Large intestine (tissue), 12 donors: ENCODE measurements at places on chromosomes 7 and 10.
A peak's percentile ranks its signal among the peaks of the same experiment; 100 is the strongest.

- no peak for DNase-seq
These were observed 533.6 kb downstream of the GATA3 start for GRCh38 chr10:8588135-8588534.

DNA sequence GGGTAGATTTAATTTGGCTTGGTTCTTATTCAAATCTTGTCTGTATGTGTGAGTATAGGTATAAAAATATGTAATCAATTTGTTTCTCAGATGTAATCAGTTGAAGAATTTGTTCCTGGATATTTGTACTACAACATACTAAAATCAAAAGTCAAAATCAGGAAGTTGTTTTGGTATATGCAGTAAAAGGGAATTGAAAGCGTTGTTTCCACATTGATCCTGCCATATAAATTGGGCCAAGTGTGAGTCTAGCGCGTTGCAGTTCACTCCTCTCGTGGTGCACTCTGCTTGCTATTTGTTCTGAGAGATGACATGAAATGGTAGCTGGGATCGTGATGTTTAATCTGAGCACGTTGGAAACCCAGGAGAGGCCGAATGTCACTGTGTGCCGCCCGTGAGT lies 55.9 kb downstream of the SHH start:
- no peak for DNase-seq

DNA sequence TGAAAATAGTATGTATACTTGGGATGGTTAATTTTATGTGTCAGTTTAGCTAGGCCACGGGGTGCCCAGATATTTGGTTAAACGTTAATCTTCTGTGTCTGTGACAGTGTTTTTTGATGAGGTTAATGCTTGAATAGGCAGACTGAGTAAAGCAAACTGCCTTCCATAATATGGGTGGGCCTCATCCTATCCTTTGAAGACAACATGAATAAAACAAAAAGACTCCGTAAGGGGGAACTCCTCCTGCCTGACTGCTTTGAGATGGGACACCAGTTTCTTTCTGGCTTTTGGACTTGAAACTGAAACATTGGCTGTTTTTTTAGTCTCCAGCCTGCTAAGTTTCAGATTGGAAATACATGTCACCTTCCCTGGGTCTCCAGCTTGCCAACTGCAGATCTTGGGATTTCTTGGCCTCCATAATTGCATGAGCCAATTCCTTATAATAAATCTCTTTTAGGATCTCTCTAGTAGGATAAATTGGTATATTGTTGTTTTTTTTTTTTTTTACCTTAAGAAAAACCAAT lies 59.9 kb upstream of the GLCCI1 start:
- DNase-seq: no peak

GRCh38 chr10:62996925-62997324 lies 136.2 kb upstream of the NRBF2 start:
- DNase-seq: no peak

GRCh38 chr10:76236356-76236755 lies 804.9 kb downstream of the LRMDA start:
- no peak for DNase-seq

DNA sequence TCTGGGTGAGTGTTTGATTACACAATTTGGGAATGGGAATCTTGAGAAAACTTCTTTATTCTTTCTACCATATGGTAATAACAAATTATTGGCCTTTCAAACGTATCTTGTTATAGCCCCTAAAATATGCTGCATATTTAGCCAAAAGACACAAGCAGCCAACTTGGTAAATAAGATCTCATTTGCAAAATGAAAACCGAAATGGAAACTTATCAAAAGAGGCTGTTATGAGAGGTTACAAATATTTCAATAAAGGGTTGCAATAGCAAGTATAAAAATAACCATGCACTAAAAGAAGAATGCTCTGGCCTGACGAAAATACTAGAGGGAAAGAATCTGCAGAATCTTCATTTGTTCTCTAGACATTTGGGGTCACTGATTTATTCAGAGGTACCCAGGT lies 259.5 kb upstream of the LRRN3 start:
- no peak for DNase-seq

DNA sequence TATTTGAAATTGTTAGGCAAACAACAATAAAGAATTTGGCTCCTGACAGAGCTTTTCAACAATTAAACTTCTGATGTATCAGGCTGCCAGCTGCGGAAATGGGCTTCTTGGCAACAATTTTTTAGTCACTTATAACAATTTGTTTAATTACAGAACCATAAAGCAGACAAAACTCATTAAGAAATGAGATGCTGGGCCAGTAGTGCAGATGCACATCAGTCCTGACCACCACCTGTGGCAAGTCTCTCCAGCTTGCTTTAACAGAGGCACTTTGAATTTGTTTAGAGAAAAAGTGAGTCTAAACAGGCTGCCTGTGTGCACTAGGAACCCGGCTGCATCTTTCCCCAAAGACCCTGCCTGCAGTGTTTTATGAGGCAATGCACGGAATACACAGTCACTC lies 1124.4 kb downstream of the NXPH1 start:
- DNase-seq: no peak

DNA sequence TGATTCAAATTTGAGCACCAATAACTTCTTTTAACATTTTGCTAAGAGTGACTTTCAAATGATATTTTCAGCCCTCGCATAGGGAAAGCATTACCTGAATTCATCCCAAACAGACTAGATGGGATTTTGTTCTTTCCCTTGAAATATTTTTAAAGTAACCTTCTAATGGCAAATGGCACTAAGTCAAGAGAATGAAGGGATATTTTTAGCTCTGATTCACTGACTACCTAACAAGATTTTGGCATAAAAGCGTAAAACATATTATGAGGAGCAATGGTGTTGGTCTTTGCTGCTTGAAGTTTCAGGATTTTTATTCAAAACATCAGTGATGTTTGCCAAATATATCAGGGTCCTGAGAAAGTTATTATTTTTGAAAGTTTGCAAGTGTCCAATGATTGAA lies 290.3 kb downstream of the CDK14 start:
- no peak for DNase-seq

- peak; percentile 85 for DNase-seq
These were observed 491.8 kb upstream of the FOXK1 start for GRCh38 chr7:4190010-4190981.

GRCh38 chr7:22470981-22471380 lies 29.0 kb downstream of the STEAP1B start:
- DNase-seq: no peak

- DNase-seq: no peak
These were observed 161.9 kb downstream of the CELF2 start for GRCh38 chr10:11179516-11180105.

DNA sequence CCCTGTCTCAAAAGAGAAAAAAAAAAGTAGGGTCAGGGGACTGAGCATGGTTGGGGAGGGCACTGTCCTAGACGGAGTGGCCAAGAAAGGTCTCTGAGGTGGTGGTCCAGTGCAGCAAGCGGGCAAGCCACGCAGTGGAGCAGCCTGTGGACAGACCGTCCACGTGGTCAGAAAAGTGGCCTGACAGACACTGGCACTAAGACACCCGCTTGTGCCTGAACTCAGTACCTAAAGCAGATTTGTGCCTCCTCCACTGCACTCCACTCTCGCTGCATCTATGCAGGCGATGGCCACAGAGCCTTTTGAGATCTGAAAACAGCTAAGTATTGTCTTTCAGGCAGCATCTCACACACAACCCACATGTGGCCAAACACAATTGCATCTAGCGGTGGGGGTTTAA lies 8.8 kb downstream of the ASB10 start:
- no peak for DNase-seq

- DNase-seq: no peak
These were observed 17.6 kb downstream of the CPED1 start for GRCh38 chr7:121005996-121006584.

DNA sequence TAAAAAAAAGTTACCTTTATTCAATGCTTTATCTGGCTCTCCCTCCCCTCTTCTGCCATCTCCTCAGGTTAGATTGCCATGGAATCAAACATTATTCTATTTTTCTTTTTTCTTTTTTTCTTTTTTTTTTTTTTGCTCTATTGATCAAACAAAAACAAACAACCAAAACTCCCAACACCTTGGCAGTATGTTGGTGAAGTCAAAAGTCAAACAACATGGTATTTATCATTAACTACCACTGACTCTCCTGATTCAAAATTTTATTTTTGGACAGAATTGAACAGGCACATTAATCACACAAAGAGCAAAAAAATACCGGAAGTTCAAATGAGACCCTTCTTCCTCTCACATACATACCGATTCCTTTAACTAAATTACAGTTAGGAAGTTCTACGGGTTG lies 6.4 kb downstream of the PON1 start:
- DNase-seq: no peak

GRCh38 chr7:14807507-14807906 lies 95.0 kb downstream of the DGKB start:
- no peak for DNase-seq

- DNase-seq: no peak
These were observed 2.0 kb upstream of the PLPP4 start for GRCh38 chr10:120455004-120455403.

DNA sequence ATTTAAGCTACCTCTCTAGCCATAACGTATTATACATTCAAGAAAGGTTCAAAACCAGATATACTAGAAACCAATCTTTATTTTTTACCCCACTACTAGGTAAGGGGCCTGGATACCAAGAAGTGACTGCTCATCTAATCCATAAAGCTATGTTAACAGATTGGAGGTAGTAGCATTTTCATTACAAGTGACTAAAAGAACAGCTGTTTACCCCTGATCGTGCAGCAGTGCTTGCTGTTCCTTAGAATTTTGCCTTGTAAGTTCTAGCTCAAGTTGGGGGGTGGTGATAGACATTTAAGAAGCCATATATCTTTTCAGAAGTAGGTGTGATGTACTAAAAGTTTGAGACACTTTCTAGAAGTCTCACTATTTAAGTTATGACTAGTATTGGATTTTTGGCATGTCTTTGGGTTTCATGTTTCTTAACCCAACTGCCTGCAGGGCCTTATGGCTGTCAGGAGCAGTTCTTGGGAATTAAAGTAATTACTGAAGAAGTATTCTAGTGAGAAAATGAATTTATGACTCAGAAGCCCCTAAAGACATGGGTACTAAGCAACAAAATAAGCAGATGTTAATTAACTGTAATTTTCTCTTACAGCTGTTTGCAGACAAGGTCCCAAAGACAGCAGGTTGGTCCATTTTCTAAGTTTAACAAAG lies 2.3 kb downstream of the PPIA start:
- DNase-seq: no peak

- no peak for DNase-seq
These were observed 671 bp upstream of the ATAD1 start for GRCh38 chr10:87818505-87819288.

- DNase-seq: peak; percentile 36
These were observed 116.7 kb downstream of the REEP3 start for GRCh38 chr10:63637901-63638327.

DNA sequence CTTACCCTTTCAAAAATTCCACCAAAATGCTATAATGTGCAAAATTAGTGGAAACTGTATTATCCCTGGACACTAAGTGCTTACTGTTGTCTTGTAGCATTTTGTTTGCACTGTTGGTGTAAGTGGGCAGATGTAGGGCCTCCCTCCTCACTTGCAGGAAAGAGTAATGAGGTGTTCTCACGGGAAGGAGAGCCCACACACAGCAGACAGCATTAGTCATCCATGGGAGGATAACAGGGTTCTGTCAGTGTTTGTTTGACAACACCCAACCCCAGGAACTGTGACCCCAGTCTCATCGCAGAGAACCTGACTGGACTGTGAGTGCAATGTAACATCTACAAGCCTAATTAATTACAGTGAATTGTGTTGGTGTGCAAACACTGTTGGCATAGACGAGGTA lies 58.7 kb upstream of the VSTM2A start:
- no peak for DNase-seq

GRCh38 chr10:124700293-124701037 lies 43.7 kb downstream of the FAM53B start:
- DNase-seq: no peak

GRCh38 chr10:115854740-115855435 lies 418.1 kb downstream of the GFRA1 start:
- no peak for DNase-seq

DNA sequence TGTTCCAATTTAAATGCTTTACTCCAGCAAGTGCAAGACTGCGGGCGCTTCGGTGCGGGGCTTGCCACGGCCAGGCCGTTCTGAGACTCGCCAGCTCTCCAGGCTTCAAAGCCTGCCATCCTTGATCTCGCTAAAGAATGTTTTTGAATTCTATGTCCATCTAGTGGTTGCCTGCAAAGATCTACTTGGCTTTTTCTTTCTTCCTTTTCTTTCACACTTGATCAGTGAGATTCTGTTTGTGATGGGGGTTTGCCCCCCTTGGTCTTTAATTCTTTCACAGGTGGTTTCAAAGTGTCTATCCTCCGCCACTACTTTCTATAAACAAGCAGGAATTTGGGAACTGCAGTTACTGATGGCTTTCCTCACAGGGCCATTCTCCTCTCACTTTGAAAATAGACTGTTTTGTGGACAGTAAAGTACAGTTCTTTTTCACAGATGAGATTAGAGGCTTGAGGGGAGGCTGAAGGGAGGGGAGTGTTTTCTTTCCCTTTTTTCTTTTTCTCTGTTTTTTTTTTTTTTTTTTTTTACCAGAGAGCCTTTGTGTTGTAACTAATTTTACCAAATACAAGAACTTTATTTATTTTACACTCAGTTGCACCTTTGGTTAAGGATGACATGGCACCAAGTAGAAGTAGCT lies 15.2 kb upstream of the FBXW4 start:
- no peak for DNase-seq

DNA sequence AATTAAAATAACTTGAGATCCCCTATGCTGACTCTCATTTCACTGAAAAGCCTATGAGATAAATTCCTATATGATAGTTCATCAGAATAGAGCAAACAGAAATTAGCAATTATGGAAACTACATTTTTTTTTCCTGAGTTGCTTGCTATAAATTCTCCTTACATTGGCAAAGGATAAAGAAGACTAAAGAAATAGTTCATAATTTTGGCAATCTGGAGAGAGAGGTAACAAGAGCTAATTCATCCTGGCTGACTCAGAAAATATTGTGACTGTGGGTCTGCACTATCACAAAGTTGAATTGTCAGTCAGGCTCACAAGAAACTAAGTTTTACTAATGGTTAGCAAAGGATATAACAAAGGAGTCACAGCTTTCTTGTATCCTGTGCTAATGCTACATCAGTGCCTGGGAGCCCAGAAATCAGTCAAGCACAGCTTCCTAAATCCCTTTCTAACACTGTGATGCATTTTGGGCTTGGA lies 483.0 kb downstream of the MAGI2 start:
- DNase-seq: no peak

DNA sequence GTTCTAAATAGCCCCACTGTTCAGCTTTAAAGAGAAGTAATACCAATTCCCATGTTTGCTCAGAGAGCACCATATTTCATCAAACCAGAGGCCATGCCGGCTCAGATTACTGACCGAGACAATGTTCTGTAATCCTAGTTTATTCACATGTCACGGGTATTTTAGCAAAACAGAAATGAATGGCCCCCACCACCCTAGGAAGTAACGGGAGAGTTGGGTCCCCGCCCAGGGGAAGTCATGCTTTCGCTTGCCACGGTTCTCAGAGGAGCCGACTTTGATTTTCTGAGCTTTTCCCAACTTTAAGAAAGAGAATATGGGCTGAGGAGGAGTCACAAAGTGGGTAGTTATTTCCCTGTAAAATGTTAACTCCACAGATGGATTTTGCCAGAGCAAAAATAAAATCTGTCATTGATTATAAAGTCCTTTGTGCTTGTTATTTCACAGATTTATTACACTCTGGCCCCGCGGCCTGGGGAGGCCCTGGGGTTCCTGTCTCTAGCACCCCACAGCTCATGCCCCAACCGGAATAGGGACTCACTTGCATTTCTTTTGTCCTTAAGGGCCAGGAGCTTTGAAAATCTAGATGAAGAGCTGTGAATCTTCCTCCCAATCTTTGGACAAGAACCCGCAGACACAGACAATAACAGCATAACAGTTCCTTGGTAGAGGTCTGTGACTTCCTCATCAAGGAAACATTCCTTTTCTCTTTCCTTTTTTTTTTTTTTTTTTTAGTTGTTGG lies 3.7 kb upstream of the GDF10 start:
- no peak for DNase-seq
